Tongue (tissue), 3 donors: ENCODE measurements at places on chromosomes 5 and 9. TPM values are rescaled to one million over a fixed set of nuclear protein-coding genes. Genes with fewer than 3 reads are reported as not detected.

Gene SOX30
- total RNA-seq: 0.10 TPM

Gene C9orf57
- not detected for total RNA-seq

Gene GBGT1
- total RNA-seq: 5.1 TPM

Gene OTP
- not detected for total RNA-seq

Gene TRAF1
- 5.1 TPM for total RNA-seq

Gene ANKDD1B
- total RNA-seq: 2.3 TPM
